Astrocyte of the hippocampus (primary cell): ENCODE measurements at places on chromosomes 16 and 17.

GRCh38 chr17:57107498-57108101, 22.6 kb downstream of the AKAP1 start:
- peak; percentile 64 for DNase-seq

DNA sequence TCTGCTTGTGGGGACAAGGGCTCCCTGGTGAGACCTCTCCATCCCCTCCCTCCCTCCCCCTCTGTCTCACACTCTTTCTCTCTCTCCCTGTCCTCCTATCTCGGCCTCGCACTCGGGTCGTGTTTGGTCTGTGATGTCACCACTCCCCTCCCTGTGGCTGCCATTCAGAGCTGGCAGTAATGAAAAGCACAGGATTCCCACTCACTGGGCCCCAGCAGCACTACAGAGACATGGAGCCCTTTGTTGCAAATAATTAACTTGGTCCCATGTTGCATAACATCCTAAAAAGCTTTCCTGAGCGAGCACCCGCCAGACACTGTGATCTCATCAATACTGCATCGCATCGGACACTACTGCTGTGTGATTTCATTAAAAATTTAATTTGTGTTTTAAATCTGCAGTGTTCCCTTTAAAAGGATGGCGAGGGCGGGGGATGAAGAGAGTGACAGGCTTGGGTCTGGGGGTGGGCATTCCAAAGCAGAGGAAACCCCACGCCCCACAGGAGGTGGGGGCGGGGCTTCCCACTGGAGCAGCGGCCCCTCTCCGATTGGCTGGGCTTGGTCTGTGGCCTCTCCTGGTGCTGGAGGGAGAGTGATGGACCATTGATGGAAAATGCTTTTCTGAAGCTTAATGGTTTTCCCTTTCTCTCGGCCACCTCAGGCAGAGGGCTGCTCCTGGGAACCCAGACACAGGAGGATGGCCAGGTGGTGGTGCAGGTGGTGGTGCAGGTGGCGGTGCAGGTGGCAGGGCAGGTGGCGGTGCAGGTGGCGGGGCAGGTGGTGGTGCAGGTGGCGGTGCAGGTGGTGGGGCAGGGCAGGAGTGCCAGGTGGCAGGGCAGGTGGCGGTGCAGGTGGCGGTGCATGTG, 15.3 kb upstream of the NPTX1 start:
- DNase-seq: peak; percentile 58

DNA sequence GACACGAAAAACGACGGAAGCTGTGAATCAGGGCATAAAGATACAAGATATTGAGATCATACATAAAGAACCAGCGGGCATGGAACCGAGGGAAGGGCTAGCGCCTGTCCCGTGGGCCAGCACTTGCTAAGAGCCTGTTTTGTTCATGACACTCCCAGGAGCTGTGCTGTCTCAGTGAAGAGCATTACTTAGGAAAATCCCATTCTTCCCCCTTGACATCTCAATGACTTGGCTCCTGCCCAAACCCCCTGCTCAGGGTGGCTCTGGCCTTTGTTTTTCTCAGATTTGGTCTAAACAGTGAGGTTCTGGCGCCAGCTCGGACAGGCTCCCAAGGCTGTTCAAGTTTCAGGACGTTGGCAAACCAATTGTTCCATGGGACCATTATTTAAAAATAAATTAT, 79.1 kb upstream of the SEC14L1 start:
- peak; percentile 13 for DNase-seq

- DNase-seq: no peak
Observed at GRCh38 chr17:44255915-44256314, 12.0 kb downstream of the SLC4A1 start.

DNA sequence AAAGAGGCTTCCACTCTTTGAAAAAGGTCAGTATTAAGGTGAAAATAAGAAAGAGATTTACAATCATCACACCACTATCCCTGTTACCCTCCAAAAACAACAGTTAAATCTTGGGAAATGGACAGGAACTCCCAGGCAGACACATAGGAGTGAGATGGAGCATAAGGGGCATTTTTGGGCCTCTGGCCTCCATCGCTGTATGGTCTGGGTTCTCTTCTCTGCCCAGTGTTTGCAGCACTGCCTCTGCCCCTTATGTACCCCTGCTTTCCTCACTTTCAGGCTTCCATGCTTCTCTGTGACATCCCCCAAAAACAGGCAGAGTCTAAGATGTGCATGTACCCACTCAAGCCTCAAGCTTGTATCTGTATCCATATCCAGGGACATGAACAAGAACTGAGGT, 630 bp upstream of the HOXB2 start:
- peak; percentile 17 for DNase-seq

GRCh38 chr17:72120642-72121163, at the start of gene SOX9:
SOX9 (plus strand) TSS chr17:72121020; CDS start chr17:72121392, 372 bp downstream.
- peak; percentile 98 for DNase-seq

- DNase-seq: no peak
Observed at GRCh38 chr17:32286518-32286900, 20.9 kb downstream of the RHBDL3 start.

DNA sequence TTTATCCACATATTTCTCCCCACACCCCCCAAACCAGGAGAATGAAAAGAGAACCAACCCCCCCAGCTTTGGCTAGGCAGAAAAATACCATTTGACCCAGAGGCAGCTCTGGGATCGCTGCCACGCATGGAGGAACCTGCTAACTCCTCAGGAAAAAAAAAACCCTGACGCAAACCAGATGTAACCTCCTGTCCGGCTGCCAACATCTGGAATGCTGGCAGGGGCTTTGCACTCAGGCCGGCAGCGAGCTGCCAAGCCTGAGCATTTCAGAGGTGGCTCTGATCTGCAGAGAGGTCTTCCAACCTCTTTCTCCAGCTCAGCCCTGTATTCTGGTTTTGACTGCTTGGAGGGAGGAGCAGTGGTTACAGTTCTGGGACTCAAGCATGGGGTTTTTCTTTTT, 8.2 kb downstream of the IGFBP4 start:
- peak; percentile 77 for DNase-seq

GRCh38 chr16:56860226-56861020, 4.6 kb upstream of the SLC12A3 start:
- DNase-seq: peak; percentile 19

- peak; percentile 57 for DNase-seq
Observed at GRCh38 chr16:69089091-69089910, 16.2 kb upstream of the HAS3 start.

DNA sequence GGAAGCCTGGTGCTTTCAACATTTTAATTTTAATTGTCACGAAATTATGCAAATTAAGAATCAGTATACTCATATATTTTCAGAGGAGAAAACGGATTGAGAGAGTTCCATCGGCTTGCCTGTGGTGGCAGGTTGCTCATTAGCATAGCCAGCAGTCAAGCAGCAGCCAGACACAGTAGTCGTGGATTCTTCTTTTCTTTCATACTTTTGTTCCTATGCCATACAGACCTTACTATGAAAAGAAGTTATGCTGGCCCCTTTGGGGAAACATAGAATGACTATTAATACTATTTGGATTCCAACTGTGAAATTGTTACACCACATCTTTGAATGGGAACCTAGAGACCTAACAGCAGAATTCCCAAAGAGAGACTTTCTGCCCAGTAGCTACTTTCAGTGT, 617.7 kb upstream of the CA10 start:
- DNase-seq: no peak

DNA sequence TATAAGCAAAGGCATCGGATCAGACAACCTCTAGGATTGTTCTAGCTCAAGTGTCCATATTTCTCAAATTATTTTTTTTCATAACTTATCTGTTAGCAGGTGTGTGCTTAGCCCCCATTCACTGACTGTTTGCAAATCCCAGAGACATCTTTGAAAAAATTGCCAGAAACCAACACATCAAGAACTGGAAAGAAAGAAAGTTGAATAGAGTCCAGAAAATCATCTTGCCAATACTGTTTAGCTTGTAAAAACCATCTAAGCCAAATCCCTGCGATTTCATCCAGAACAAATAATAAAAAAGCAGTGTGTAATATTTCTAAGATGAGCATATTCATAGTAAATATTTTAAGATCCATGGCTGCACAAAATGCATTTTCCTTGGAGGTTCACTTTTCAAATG, 64.5 kb downstream of the WSCD1 start:
- DNase-seq: no peak

GRCh38 chr17:19579867-19580565, 46.4 kb downstream of the SLC47A1 start:
- DNase-seq: peak; percentile 52

GRCh38 chr17:4474093-4474492, 24.6 kb upstream of the SPNS2 start:
- DNase-seq: no peak

DNA sequence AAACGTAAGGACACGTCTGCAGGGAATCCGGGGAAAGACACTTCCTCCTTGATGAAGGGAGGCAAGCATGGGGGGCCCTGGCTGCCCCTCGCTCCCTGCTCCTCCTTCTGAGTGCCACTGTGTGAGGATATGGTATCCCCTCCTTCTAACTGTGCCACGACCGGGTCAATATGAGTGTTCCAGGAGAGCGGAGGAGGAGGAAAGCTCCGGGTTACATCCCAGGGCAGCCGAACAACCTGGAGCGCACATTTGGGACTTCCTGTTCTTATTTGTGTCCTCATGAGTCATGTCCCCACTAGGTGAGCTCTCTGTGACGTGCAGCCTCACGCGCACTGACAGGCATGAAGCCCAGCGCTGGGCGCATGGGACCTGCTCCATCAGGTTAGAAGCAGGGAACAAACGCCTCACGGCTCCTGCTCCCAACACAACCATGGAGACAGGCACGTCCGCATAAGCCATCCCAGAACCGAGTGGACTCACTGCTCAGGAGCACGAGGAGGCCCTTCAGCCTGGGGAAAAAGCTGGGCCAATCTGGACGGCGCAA, 92.9 kb upstream of the DNAH17 start:
- DNase-seq: no peak

DNA sequence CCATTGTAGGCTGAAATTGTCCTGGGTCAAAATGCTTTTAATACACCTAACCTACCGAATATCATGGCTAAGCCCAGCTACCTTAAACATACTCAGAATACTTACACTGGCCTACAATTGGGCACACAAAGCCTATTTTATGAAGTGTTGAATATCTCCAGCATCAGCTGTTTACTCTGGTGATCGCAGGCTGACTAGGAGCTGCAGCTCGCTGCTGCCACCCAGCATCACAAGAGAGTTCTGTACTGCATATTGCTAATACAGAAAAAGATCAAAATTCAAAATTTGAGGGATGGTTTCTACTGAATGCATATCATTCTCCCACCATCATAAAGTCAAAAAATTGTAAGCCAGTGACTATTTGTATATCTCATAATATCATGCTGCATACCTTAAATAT, 55.3 kb downstream of the ULK2 start:
- peak; percentile 37 for DNase-seq

DNA sequence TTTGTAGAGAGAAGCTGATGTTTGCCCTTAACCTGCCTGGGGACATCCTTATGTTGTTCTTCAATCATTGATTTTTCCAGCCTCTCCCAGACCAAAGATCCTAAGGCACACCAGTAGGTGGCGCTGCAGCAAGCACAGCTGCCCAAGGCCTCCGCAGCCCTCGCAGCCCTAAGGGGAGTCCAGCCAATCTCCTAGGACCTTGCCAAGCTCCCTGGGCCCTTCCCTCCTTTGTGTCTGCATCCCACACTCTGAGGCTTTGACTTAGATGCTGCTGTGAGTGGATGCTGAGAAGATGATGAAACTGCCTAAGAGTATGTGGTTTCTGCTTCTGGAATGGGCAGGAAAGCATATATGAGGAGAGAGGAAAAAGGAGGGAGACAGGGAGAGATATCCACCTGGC, 47.1 kb downstream of the SPACA3 start:
- peak; percentile 55 for DNase-seq

DNA sequence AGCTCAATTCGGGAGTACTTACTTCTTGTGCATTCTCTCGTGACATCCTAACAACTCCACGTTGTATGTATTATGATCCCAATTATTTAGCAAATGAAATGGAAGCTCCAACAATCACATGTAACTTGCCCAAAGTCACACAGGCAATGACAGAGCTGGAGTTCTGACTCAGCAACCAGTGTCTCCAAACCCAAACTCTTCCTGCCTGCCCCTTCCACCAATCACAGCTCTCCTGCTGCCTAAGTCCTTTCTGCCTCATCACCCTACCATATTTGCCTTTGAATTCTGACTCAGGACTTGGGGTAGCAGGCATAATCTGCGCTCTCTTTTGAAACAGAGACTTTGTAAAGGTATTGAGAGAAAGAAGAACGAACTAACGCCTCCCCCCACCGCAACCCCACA, 245.2 kb upstream of the MAF start:
- no peak for DNase-seq

DNA sequence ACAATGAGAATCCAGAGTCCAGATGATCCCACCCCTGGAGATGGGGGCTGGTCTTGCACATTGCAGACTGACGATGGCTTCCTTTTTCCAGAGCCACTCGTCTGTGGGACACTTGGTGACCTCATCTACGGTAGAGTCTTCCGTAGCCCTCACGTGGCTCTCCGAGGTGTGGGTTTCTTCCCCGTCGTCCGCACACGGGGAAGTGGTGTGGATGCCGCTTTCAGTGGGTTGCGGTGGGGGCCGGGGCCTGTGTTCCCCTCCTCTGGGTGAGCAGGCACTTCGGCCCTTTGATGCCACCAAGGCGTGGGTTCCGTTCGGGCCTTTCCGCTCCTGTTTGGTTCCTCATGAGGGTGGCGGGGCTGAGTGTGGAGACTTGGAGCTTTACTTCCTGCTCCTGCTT, 21.4 kb downstream of the BAIAP2 start:
- no peak for DNase-seq

DNA sequence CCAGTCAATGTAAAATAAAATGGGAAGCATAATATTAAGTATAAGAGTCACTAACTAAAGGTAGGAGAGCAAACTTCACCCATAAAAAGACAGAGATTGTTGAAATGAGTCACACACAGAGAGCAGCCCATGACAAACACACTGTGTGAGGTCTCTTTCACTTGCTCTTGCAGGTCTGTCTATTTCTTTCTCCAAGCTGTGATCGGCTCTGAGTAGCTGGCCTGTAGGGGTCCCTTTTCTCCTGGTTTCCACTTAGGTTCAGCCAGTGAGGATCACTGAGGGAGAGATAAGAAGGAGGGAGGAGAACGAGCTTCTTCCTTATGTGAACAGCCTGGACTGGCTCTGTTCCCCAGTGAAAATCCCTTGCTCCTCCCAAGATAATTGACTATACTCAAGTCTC, 133.7 kb upstream of the HS3ST3A1 start:
- DNase-seq: no peak

DNA sequence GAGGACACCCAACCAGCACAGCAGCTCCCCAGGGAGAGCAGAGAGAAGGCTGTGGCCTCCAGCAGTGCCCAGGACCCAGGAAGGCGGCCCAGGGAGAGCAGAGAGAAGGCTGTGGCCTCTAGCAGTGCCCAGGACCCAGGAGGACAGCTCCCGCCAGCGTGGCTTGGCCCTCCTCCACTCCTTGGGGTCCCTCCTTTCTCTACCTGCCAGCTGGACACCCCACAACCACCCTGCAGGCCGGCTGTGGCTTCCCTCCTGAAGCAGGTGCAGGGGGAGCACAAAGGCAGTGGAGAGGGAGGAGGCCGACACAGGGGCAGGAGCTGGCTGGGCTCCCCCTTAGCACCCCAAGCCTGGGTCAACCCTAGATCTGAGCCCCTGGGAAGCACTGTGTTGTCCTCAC, 54.1 kb upstream of the FASN start:
- no peak for DNase-seq
